Cerebellar cortex (tissue), 1 donor: ENCODE measurements at places on chromosomes 13 and 19.
A peak's percentile ranks its signal among the peaks of the same experiment; 100 is the strongest.

DNA sequence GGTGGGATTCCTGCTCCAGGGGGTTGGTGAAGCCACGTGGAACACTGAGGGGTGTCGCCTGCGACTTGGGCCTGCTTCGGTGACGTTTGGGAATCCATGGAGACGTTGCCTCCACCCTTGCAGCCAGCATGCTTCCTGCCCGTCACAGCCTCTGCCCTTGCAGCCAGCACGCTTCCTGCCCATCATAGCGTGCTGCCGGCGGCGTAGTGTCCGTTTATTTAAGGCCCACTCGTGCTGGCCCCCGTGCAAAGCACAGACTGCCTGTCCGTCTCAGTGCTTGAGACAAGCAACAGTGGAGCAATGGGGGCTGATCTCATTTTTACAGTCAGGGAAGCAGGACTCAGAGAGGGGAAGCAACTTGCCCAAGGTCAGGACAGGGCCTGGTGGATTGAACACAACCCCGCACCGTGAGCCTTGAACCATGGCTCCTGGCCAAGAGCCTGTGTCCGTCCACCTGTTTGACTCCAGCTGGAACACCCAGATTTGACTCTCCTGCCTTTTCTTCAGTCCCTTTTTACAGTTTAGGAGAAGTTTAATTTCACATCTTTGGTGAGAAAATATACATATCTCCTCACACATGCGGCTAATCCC is 149.6 kb downstream of the TEX29 start:
- DNase-seq = no peak

GRCh38 chr19:36060430-36060829 is 5.7 kb downstream of the WDR62 start:
- DNase-seq = peak; percentile 60

DNA sequence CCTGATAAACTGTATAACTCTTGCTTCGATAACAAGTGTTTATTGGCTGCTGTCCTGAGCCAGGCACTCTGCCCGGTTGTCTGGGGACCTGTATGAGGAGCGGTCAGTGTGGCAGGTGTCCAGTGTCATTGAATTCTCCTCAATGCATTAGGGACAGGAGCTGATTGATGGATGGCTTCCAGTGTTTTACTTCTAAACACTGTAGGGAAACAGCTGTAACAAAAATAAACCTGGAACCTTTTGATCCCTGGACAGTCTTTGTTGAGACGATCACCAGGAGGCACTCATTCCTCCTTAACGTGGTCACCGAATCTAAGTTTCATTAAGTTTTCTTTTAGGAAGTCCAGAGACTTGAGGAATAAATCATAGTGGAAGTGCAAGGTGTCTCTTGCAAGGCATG is 17.9 kb downstream of the UBAC2 start:
- peak; percentile 16 for DNase-seq

- peak; percentile 62 for DNase-seq
Measured at GRCh38 chr19:46660008-46660517, 919 bp downstream of the DACT3 start.

DNA sequence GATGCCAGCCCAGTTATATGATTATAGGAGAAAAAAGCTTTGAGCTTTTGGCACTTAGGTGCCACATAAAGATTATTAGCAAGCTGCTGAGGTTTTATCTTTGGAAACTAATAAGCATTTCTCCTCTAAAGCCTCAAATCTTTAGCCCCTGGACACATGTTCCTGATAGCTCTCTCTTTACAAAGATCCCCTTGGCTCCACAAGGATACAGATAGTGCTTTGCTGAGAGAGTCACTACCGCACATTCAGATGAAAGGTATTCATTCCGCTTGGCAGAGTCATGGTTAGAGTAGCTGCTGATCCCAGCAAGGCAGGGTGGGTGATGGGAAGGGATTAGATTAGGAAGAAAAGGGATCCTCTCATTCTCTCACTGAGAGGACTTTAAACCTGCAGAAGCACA is 28.2 kb upstream of the PSG7 start:
- no peak for DNase-seq

- DNase-seq = no peak
Measured at GRCh38 chr19:30053558-30053957, 111.5 kb downstream of the URI1 start.

GRCh38 chr13:75372517-75372916 is 109.5 kb downstream of the TBC1D4 start:
- DNase-seq = peak; percentile 63

GRCh38 chr19:15538774-15539173 is 30.4 kb downstream of the CYP4F22 start:
- DNase-seq = no peak

DNA sequence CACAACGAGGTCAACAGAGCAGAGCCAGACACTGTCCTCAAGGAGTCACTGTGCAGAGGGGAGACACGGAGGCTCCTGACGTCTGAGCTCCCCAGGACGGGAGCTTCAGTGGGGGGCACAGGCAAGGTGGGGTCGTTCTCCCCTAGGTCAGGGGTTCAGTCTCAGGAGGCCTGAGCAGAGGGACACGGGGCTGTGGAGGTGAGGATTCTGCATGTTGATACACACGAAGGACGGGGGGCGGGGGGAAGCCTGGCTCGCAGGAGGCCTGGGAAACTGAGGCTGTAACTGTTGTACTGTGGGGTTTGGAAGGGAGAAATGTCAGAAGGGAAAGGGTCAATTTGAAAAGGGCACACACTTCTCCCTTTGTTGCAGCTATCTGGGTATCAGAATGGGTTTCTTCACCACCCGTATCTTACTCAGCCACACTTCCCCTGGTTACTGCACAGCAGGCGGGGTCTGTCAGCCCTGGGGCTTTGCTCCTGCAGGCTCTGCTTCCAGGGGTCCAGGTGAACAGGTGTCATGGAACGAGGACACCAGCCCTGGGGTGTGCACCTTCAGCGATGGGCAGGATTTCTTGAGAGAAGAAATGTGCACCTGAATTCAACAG is 748 bp upstream of the SIGLEC8 start:
- no peak for DNase-seq

DNA sequence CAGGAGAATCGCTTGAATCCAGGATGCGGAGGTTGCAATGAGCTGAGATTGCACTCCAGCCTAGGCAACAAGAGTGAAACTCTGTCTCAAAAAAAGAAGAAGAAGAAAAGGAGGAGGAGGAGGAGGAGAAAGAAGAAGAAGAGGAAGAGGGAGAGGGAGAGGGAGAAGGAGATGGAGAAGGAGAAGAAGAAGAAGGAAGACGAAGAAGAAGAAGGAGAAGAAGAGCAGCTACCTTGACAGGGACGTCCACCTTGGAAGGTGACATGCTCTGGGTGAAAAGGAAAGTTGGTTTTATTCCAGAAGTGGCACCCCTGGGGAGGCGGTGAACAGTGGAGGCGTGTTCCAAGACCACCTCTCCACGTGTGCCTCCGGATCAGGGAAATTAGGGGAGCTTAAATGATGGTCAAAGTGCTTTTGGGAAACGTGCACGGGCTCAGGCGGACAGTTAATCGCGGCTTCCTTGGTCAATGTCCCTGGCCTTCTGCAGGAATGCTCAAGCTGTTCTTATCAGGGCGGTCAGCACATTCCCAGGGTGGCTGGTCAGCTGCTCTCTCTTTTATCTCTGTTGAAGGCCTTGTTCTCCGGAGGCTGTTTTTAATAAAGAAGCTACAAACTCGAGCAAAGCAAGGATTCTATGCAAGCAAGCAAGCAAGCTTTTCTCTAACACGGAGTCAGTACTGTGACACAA is 78.9 kb upstream of the PEG3 start:
- no peak for DNase-seq

DNA sequence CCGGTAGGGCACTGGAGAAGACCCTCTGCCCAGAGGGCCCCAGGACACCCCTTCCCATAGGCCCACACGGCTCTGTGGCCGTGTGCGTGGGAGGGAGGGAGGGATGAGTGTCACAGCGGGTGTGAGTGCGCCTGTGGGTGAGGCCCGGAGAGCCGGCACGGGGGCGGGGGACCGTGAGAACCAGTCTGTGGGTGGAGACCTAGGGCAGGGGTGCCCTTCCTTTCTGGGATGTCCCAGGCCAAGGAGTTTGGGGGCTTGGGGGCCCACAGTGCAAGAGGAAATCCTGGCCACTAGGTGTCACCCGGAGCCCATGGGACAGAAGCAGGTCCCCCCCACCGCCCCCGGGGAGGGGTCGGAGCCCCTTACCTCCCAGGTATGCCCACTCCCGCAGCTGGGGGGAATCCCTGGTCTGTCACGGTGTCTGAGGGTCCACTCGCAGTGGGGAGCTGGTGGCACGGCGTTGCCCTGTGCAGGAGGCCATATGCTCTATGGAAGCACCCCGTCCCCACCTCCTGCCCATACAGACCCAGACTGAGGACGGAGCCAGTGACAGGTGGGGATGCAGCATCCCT is 16.0 kb upstream of the SLC7A10 start:
- peak; percentile 22 for DNase-seq

GRCh38 chr13:42377640-42378382 is 105.9 kb downstream of the AKAP11 start:
- DNase-seq = no peak

DNA sequence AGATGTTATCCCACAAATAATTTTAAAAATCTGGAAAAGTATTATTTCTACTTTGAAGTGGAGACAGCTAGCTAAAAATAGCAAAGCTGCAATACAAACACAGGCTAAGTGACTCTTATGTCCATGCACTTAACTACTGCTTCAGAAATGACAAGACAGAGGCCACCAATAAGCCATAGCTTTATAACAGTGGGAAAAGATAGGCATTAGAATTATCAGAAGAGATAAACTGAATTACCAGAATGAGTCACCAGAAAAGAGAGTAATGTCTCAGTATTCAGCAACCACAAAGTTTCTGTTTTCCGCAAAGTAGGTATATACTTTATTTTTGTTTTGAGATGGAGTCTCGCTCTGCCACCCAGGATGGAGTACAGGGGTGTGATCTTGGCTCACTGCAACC is 17.1 kb downstream of the CLN5 start:
- no peak for DNase-seq

DNA sequence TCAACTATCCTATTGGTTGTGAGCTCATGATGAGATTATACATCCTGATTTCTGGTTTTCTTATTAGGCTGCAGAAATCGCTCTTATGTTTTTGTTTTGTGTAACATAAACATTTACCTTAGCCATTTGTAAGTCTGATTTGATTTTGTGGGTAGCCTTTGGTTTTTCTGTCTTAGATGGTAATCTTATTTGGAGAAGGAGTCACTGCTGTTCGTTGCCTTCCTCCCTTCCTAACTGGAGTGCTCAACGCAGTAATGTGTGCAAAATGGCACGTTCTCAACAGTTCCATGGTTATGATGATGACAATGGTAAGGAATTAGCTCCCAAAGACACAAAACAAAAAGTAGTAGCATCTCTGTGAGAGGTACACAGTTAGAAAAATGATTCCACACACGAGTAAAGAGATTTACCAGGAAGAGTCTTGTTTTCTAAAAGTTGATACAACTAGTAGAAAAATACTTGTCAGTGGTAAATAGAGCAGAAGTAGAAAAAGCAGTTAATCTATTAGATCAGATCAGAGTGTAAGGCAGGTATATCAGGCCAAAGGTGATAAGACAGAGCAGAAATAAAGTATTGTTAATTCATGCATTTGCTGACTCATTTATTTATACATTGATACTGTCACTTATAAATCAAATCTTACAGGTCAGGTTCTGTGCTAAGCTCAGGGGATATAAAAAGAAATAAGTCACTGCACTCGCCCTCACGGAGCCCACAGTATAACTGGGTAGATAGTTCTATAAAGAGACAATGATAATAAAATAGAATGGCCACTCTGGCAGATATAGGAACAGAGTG is 270.0 kb downstream of the NALCN start:
- DNase-seq = no peak

- no peak for DNase-seq
Measured at GRCh38 chr13:41611385-41611784, 154.0 kb downstream of the RGCC start.

GRCh38 chr19:10892256-10892655 is 20.9 kb downstream of the CARM1 start:
- DNase-seq = no peak

DNA sequence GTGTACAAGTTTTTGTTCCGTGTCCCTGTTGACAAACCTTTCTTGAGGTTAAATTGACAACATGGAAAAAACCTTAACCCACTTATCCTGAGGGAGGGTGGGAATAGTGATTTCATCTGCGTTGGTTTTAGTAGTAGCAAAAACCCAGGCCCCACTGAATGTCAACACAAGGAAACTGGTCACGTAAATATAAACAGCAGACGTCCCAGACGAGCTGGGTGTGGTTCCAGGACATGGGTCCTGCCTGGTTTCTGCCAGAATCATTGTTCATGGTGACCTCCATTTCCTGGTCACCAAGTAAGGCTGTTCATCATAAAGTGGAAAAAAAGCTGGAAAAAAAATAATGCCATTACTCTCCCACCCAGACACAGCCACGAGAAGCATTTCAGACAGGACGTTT is 16.9 kb upstream of the F2RL3 start:
- DNase-seq = no peak

- DNase-seq = no peak
Measured at GRCh38 chr13:75512253-75512652, 25.4 kb downstream of the COMMD6 start.

DNA sequence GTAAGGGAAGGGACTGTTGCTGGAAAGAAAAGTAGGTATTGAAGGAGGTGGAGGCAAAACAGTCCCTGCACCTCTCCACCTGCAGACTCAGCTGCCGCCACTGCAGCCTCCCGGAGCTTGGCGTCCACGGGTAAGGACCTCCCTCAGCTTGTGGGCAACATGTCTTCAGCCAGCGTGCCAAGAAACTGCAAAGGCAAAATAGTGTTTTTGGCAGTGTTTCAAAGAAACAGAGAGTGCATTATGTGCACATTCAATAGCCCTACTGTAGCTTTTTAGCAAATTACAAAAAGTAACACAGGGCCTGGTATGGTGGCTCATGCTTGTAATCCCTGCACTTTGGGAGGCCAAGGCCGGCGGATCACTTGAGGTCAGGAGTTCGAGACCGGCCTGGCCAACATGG is 57.4 kb downstream of the ATP11A start:
- peak; percentile 35 for DNase-seq

DNA sequence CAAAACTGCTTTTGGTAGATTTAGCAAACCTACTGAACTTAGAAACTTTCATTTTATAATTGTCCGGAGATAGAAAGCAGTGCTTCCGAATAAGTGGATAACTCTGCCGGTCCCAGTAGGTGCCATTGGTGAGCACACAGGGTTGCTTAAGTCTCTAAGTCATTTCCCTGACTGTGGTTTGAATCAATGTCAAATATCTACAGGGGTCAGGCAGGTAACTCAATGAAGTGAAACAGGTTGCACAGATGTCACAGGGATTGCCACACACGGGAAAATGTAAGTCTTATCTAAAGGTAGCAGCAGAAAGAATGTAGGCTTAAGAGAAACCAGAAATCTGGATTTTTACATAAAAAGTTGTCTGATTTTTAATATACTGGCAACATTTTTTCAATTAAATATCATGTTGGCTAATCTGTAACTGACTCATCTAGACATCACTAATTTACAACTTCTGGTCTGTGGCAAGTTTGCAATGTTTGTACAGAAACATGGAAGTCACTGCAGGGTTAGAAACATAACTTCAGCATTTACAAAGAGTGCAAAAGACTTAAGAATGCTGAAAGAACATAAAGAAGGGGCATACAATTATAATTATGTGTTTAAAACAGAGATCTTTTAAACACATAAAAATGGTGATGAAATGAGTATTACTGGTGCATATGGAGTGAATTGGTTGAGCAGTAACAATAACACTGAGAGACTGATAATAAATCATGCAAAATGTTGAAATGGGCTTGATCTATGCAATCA is 14.3 kb upstream of the LRRC63 start:
- DNase-seq = no peak

- DNase-seq = no peak
Measured at GRCh38 chr19:58556622-58557220, 1.7 kb downstream of the UBE2M start.
